ENCODE measurements at places on chromosomes 11 and 22. TPM values are rescaled to one million over a fixed set of nuclear protein-coding genes. Genes with fewer than 3 reads are reported as not detected.
A peak's percentile ranks its signal among the peaks of the same experiment; 100 is the strongest.

Gene SYT7
- 4.7 TPM for polyA plus RNA-seq

DNA sequence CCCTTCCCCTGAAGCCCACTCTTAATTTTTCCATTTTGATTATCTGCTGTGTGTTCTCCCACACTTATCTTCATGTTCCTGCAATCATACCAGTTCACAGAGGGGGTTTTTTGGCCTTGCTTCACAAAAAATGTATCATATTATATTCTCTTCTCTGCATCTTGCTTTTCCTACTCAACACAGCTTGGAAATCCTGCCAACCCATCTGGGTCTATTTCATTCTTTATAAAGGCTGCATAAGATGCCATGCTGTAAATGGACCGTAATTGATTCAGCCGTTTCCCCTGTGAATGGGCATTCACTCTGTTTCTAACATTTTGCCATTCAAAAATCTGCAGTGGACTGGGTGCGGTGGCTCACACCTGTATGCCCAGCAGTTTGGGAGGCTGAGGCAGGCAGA, 30.5 kb downstream of the CD6 start:
- DNase-seq = no peak

DNA sequence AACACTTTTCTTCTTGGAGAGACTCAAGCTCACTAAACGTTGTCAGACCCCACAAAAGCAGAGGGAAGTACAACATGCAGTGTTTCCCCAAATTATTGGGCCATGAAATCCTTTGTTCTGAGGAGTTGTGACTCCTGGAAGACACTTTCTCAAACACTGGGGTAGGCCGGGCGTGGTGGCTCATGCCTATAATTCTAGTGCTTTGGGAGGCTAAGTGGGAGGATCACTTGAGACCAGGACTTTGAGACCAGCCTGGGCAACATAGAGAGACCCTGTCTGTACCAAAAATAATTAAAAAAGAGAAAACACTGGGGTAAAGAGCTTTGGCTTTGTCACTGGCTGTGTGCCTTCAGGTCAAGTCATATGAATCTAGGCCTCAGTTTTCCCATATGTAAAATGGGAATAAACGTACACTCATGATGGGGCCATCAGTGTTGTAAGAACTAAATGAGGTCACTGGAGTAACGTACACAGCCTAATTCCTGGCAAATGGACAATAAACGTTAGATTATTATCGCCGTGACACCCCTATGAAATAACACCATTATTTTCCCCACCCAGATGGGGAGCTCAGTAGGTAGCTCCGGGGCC, 92.0 kb downstream of the RRM1 start:
- DNase-seq = no peak

DNA sequence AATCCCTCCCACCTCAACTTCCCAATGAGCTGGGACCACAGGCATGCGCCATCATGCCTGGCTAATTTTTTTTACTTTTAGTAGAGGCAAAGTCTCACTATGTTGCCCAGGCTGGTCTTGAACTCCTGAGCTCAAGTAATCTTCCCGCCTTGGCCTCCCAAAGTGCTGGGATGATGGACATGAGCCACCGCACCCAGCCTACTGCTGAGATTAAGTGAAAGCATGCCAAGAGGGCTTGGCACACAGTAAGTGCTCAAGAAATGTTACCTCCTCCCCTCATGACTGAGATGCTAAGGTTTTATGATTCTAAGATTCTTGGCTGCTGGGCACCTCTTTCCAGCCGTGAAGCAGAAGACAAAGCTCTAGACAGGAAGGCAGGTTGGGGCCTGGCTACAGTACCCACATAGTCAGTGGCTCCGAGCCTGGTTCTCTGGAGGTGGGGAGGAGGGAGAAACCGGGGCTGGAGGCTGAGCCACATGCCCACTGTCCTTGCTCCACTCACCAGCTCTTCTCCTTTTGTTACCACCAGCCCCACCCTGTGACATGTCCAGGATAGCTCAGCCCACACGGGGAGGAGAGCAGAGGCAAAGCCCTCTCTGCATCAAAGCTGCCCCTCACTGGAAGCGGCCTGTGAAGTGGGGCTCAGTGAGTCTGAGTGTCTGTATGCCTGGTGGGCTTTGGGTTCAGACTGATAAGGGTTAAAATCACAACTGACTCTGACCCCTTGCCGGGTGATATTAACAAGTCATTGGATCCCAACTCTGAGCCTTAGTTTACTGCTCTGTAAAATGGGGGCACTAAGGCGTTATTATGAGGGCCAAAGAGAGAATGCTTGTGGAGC, 12.9 kb downstream of the ARHGEF17 start:
- DNase-seq = no peak

DNA sequence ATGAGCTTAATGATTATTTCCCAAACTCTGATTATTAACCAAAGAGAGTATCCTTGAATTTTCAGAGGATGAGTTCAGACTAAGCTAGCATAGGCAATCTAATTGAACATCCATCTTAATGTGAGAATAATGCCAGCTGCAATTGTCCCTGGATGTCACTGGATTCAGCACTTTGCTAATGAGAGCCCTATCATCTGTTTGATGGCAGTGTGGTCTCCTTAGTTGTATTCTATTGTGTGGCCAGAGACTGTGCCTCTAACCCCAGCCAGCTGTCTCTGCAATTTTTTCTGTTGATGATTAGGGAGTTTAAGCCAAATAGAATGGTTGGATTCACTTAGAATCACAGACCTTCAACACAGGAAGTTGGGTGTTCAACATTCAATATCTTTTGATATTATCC, 1249.5 kb downstream of the FAM181B start:
- no peak for DNase-seq

Gene ARHGAP42
- polyA plus RNA-seq = 25.2 TPM

Gene SCGB1D2
- 2.0 TPM for polyA plus RNA-seq

GRCh38 chr22:29480512-29481264, 670 bp downstream of the NEFH start:
- no peak for DNase-seq

Gene CDC45
- polyA plus RNA-seq = 21.1 TPM

- no peak for DNase-seq
Observed at GRCh38 chr22:31647066-31647465, 14.9 kb downstream of the PISD start.

- no peak for DNase-seq
Observed at GRCh38 chr11:12689029-12689755, 15.0 kb downstream of the TEAD1 start.

Gene ELMOD1
- 0.21 TPM for polyA plus RNA-seq

Gene APOL4
- polyA plus RNA-seq = 6.2 TPM

DNA sequence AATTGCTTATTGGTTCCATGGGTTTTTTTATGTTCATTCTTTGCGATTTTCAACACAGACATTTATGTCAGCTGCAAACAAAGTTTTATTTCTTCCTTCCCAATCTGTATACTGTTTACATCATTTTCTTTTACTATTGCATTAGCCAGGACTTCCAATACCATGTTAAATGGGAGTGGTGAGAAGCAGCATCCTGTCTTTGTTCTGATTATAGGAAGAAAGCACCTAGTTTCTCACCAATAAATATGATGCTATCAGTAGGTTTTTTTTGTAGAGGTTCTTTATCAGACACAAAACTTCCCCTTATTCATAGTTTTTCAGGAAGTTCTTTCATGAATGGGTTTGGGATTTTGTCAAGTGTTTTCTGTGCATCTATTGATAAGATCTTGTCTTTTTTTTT, 28.0 kb upstream of the OR8B8 start:
- DNase-seq = no peak

DNA sequence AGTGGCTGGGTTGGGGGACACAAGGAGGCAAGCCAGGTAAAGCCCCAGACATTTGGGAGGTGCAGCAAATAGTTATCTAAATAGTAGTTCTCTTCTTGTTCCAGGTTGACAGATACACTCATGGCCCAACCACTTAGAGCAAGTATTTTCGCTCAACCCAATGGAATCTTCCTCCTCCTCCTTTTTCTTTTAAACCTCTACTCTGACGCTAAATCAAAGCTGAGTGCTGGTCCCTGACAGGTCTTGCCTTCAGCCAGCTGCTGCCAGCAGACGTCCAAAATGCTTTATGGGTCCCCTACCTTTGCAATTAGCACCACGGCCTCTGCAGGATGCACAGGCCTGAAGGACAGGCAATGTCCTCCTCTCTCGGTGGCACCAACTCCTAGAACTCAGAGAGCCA, 558.5 kb downstream of the MIAT start:
- DNase-seq = no peak

- peak; percentile 38 for DNase-seq
Observed at GRCh38 chr11:110295531-110296225, 736 bp downstream of the RDX start.

DNA sequence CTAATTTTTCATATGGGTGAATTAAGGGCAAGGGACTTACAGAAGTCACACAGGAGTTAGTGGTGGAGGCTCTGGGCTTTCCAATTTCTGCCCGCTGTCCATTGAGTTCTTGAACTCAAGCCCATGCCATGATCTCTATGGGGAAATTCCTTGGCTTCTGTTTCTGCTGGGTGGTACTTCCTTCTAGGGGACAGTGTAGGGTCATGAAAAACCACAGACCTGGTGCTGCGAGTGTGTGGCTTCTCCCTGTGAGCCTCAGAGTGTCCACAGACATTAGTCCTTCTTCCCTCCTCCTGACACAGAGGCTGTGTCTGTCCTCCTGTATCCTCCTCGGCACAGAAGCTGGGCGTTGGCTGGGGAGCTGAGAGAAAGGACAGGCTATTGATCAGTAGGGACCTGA, 6.3 kb upstream of the SEZ6L start:
- DNase-seq = no peak

Gene C22orf42
- not detected for polyA plus RNA-seq

Gene CCDC73
- 0.24 TPM for polyA plus RNA-seq

DNA sequence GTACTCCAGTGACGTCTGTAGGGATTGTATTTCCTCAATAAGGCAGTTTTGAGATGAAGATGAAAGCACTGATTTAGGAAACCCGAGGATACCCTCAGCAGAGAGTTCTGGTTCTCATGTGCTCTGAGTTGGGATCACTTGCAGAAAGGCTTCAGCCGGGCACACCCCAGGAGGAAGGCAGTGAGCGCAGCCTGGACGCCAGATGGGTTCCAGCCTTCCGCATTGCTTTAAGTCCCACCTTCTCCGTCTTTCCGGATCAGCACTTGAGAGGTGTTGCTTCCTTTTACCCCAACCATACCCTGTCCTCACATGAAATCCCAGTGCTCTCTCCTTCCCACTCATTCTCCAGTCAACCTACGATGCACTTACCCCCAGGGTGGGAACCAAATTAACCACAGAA, 239.5 kb upstream of the CADM1 start:
- no peak for DNase-seq

DNA sequence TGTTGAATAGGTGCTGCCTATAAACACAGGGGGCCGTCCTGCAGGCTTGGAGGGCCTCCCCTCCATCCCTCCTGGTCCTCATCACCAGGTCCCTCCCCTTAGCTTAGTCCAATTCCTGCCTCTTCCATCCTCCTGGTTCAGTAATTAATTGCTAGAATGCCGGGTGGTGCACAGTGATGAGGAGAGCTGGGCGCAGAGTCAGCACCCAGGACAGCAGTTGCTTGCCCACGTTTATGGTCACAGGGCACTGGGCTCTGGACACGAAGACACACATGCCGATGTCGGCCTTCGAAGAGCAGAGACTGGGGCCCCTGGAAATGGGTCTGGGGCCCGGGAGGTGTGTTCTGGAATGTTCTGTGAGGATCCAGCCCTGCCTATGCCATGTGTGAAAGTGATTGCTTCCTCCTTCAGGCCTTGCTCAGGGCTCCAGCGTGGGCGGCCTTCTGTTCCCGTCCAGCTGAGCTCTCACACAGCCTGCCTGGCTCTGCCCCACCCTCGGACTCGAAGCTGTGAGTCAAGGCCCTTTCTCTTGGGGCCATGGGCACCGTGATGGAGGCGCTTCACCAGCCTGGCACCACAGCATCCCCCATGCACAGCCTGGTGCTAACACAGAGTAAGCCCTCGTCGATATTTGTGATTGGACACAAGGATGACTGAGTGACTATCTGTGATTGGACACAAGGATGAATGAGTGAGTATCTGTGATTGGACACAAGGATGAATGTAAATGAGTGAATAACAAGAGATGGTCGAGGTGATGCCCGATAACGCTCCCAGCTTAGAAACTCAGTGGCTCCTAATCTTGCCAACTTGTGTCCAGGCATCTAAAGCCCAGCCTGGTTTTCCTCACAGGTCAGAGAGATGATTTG, 884.7 kb downstream of the BRD1 start:
- DNase-seq = no peak

GRCh38 chr22:43377896-43378704, 33.7 kb upstream of the MPPED1 start:
- no peak for DNase-seq

Gene DLG2
- 13.8 TPM for polyA plus RNA-seq

DNA sequence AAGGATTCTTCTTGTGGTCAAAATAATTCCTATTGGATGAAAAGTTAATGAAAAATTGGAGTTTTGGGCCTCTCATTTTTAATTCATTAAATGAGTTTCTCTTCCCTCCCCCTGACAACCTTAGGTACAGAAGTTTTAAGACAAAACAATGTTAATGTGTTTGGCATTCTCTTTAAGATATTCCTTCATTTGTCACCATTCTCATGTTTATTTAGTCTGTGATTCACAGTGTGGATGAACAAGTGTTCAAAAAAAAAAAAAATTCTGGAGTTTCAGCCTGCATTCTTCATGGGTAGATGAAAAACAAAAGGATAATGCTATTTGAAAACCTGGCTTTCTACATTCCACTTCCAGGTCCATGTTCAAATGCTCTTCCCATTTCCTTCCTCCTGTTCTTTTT, 172.6 kb upstream of the LUZP2 start:
- DNase-seq = no peak

Gene COA4
- 76.0 TPM for polyA plus RNA-seq

DNA sequence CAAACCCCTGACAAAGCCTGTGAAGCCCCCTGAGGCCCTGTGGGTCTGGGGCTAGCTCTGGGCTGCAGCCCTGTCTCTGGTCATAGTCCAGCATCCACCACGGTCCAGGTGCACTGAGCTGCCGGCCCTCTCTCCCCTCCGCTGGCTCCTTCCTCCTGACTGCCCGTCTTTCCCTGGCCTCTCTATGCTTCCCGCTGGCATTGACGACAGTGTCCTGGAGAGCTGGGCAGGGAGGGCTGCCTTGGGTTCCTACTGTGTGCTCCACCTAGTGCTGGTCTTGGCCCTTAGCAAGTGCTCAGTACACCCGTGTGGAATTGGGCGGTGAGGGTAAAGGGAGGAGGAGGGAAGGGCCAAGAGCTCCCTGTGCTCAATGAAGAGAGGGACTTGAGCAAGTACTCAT, 868 bp upstream of the MYEOV start:
- DNase-seq = no peak

Gene NAV2
- polyA plus RNA-seq = 55.2 TPM

All from right renal pelvis (tissue), 4 donors.